ENCODE measurements at places on chromosomes 7 and 10.

DNA sequence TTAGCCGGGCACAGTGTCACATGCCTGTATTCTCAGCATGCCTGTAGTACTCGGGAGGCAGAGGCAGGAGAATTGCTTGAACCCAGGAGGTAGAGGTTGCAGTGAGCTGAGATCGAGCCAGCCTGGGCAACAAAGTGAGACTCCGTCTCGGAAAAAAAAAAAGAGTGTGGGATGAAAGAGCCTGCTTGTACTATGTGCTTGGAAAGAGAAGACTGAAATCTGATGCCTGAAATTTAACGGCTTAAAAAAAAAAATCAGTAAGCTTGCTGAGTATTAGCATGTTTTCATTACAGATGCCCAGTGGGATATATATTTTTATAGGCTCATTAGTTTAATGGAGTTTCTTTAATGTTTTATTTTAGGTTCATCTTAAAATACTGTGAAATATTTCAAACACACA is 4.2 kb downstream of the NT5C2 start:
- no peak for DNase-seq

DNA sequence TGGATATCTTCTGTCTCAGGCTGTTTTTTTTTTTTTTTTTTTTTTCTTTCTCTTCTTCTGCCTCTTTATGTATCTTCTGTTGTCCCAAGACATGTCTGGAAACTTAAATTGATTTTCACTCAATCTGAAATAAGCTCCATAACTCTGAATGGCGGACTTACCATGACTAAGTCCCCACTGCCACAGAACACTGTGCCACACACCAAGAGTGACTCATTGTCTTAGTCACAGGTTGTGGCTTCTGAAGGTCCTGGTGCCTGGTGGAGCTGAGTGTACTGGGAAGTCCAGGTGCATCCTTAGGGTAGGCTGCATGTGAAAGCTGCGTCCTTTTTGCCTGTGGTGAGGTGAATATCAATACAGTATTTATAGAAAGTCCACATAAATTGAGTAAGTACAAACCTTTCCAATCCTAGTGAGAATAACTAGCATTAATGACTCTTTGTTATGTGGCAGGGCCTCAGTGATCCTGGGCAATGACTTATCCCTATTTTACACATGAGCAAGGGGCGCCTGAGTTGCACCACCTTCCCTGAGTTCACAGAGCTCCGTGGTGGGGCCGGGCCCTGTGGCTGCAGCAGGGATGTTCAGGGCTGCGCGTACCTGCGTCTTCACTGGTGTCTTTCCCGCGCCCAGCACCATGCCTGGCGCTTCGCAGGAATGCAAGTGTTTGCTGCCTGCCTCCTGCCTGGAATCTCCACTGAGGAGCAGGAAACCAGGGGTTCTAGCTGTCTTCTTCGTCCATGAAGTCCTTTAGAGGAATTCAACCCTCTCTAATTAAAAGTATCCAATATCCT is 4.3 kb downstream of the PFKP start:
- no peak for DNase-seq

- DNase-seq: no peak
Measured at GRCh38 chr10:130079614-130080460, 30.8 kb downstream of the C10orf143 start.

GRCh38 chr10:11242443-11243387 is 225.0 kb downstream of the CELF2 start:
- no peak for DNase-seq

- DNase-seq: no peak
Measured at GRCh38 chr7:130697820-130698219, 11.5 kb upstream of the TSGA13 start.
